Fibroblast of skin of back (primary cell): ENCODE measurements at places on chromosomes 12 and 14.

- DNase-seq = no peak
Observed at GRCh38 chr14:96095058-96095457, 55.9 kb downstream of the C14orf132 start.

DNA sequence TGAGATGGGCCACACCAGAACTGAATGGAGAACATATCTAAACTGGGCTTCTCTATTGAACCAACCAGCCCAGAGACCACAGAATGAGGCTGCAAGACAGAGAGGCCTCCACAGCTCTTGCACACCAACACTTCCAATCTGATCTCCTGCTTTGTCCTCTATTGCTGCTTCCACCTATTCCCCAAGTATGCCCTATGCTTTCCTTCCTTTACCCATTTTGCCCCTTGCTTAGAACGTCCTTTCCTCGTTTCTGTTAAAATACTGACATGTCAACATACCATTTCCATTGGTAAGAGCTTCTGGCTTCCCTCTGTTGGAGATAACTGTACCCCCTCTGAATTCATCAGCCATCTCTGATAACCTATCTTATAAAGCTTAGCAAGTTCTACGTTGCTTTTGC, 2.8 kb downstream of the SLC2A13 start:
- DNase-seq = no peak

DNA sequence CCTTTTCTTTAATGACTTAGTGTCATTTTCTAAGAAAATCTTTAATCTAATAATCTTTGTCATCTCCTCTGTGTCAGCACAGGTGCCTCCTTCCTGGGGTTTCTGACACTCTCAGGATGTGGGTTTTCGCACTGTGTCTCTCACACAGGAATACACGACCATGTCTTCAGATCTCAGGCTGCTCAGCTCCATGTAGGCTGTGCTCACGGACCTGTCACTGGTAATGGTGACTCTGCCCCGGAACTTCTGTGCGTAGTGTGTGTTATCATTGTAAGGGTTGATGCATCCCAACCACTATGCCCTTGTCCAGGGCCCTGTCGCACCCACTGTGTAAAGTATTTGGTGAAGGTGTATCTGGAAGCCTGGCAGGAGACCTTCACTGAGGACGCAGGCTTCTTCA, 647.8 kb downstream of the TMEM121 start:
- no peak for DNase-seq

GRCh38 chr12:91785655-91786498, 359.8 kb downstream of the BTG1 start:
- no peak for DNase-seq

DNA sequence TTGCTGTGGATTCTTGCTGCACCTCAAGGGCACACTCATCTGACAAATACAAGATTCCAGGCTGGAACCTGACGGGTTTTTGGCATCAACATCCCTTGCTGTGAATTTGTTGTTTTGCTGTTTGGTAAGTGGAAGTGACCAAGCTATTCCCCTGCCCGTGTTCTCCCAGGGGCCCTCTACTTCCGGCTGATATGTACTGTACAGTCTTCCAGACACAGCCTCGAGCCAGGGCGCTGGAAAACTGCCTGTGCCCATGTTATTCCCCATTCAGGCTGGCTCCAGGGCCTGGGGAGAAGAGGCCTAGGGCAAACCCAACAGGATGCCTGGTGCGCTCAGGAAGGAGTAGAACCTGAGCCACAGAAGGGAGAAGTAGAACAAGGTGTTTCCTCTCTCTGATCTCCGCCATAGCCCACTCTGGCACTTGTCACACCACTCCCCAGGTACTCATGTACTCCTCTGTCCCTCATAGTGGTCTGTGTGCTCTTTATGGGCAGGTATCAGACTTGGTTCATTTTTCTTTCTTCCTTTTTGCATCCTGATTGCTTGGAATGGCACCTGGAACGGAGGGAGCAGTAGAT, 67.8 kb upstream of the LTA4H start:
- DNase-seq = no peak

- no peak for DNase-seq
Observed at GRCh38 chr14:32606301-32606700, 277.2 kb downstream of the AKAP6 start.

- DNase-seq = no peak
Observed at GRCh38 chr12:4268329-4269181, 5.0 kb upstream of the CCND2 start.

DNA sequence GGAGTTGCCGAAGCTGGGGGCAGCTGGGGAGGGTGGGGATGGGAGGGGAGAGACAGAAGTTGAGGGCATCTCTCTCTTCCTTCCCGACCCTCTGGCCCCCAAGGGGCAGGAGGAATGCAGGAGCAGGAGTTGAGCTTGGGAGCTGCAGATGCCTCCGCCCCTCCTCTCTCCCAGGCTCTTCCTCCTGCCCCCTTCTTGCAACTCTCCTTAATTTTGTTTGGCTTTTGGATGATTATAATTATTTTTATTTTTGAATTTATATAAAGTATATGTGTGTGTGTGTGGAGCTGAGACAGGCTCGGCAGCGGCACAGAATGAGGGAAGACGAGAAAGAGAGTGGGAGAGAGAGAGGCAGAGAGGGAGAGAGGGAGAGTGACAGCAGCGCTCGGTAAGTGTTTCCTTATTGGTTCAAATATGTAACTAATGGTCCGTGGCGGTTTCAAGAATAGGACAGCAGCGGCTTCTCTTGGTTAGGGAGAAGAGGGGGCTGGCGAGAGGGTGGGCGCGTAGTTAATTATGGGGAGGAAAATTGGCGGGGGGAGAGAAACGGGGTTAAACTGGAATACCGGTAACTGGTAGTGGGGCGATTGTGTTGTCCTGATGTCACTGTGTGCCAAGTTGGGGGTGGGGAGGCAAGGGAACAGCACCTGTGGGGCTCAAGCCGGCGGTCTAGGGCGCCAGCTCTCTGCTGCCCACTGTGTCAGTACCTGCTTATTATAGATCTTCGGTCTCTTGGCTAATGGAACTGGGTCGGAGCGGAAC, 8.4 kb downstream of the HOXC8 start:
- no peak for DNase-seq

GRCh38 chr12:25819691-25820090, 138.8 kb upstream of the RASSF8 start:
- no peak for DNase-seq

DNA sequence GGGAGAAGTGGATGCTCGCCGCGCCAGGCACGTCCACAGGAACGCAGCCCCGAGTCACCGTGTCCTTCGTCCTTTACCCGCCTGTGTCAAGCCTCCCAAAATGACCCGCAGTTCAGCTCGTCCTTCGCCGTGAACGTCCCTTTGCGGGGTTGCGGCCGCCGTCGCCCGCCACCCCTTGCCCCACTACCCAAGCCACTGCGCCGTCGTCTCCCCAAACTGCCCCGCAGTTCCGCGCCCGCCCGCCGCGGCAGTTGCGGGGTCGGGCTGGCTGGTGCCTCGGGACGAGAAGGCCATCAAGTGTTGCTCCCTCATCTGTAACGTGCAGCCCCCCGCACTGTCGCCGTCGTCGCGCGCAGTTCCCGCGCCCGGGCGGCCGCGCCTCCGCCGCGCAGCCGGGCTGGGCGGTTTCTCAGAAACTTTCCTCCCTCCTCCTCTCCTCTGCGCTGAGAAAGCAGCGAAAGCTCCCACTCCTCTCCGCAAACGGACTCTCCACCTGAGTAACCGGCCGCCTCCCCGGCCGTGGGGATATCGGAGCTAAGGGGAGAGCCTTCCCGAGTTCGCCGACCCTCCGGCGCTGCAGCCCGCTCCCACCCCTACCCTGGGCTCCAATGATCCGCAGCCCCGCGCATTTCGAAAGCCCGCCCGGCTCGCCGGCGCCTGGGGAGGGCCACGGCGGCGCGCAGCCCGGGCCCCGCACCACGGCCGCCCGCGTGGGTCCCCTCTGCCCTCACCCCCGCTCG, 6.7 kb downstream of the CDKN1B start:
- peak; percentile 39 for DNase-seq

GRCh38 chr14:90274019-90274418, 17.7 kb downstream of the PSMC1 start:
- no peak for DNase-seq

- peak; percentile 14 for DNase-seq
Observed at GRCh38 chr14:77375973-77376770, 722 bp downstream of the TMED8 start.

- no peak for DNase-seq
Observed at GRCh38 chr12:6461401-6462233, 8.9 kb downstream of the VAMP1 start.

DNA sequence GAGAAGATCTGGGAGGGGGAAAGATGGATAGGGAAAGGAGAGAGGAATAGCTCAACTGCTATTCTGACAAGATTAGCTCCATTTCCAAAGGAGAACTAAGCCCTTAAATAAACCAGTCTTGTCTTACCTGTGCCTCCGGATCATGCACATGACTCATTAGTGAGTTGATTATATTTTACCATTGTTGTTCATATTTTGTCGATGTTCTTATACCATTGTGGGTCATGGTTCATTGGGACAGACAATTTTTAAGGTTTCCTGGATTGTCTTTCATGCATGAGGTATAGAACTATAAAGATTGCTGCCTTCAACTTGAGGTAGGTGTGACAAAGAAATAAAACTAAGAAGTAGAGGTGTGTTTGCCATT, 243.0 kb upstream of the ATP2B1 start:
- DNase-seq = no peak

GRCh38 chr12:65602610-65603295, 221.5 kb upstream of the HMGA2 start:
- DNase-seq = peak; percentile 97

GRCh38 chr12:29234965-29235626, 86.0 kb downstream of the FAR2 start:
- DNase-seq = no peak

GRCh38 chr14:101577221-101577909, 16.1 kb downstream of the DIO3 start:
- no peak for DNase-seq

DNA sequence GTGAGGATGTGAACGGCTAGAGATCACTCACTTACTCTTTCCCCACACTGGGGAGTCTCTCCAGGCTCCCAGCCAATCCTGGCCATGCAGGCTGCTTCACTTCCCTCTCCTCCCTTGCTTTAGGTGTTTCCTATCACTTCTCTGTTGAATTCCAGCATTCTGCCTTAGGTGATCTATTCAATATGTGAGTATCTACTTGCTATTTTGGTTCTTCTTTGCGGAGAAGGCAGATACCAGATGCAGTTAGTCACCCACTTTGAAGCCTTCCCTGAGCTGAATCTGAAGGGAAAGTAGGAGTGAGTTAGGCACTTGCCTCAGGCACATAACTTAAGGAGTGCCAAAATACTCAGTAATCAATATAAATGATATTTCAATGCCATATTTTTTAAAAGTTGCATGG, 36.0 kb upstream of the FAR2 start:
- DNase-seq = no peak

- no peak for DNase-seq
Observed at GRCh38 chr12:67621926-67622325, 26.6 kb upstream of the DYRK2 start.

DNA sequence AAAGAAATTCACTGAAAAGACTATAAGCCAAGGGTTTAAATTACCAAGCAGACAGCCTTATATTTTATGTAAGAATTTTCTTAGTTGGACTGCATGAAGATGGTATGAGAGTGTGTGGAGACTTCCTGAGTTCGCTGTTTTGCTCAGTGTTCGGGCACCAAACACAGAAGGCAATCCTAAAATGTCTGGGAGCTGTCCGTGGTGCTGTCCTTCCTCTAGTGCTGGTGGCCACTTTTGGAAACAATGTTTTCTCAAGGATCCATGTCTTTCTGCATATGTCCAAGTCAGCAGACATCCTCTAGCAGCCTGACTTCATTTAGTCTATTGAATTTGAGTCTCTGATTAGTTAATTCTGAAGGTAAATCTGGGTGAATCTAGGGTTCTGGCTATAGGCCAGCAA, 135.8 kb downstream of the SLC8A3 start:
- DNase-seq = peak; percentile 36

- DNase-seq = peak; percentile 40
Observed at GRCh38 chr12:69898236-69898635, 73.2 kb downstream of the MYRFL start.

- no peak for DNase-seq
Observed at GRCh38 chr14:100822013-100822412, 3.9 kb upstream of the MEG3 start.

DNA sequence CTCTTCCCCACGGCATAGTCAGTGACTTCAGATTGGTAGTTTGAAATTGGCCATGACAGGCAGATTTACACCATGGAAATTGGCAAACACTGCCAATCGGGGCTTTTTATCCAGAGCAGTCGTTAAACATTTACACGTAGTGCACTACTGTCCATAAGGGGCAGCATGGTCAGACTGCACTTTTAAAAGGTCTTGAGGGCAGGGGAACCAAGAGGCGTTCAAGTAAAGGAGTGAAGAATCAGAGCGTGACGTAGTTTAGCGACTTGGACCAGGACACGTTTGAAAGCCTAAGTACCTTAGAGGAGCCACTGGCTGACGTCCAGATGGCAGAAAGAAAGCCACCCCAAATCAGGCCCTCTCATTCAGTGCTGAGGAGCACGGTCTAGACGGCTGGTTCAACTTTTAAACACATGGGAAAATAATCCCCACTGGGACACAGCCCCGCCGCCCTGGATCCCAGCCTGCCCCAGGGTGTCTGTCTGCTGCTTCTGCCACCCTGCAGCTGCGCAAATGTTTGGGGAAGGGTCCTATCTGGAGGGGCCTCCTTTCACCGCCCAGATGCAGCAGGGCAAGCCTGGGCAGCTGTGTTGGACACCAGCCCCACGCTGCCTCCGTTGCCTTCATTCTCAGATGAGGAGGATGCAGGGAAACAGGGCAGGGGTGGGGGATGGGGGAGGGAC, 52.5 kb upstream of the PPP2R5C start:
- no peak for DNase-seq

- no peak for DNase-seq
Observed at GRCh38 chr12:24172031-24172772, 222.7 kb upstream of the SOX5 start.

DNA sequence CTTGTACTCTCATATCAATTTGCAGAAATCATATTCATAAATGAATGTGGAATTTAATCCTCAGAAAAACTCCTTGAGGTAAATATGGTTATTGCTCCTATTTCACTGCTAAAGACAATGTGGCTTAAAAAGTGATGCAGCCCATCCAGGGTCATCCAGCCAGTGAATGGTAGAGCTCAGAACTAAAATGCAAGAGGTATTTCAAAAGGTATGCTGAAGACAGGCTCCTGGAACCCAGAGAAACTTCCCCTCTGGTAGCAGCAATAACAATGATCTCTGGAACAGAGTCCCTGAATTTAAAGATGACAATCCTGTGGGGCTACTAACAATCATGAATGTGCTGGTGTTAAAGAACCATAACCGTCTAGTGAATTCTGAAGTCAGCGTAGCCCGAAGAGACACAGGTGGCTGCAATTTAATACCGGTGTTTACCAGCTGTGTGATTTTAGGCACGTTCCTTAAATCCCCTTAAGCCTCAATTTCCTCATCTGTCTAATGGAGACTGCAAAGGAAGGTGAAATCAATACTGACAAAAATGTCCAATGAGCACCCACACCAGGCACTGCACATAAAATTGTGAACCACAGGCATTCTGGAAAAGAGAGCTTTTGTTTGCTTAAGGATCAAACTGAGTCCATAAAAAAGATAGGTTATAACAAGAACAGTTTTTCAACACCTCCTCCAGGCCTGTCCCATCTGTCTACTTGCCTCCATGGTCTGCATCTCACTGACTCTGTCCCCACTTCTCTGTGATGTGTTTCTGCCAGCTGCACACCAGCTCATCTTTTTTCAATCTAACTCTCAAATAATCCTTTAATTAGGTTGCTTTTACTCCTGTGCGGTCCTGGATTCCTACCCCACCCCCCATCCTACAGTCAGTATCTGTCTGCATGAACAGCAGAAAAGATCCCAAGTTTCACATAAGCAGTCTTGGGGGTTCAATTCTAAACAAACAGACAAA, 10.5 kb downstream of the TM7SF3 start:
- DNase-seq = no peak
